CMK (cell line): ENCODE measurements at places on chromosomes 2 and 18.

- DNase-seq: no peak
These were observed 380 bp upstream of the FANCL start for GRCh38 chr2:58241546-58241864.

- no peak for DNase-seq
These were observed 5.1 kb downstream of the GPR75 start for GRCh38 chr2:53854678-53855077.

- no peak for DNase-seq
These were observed 92.2 kb upstream of the TGFA start for GRCh38 chr2:70645733-70646419.

- DNase-seq: no peak
These were observed 72.5 kb upstream of the NYAP2 start for GRCh38 chr2:225326969-225327368.

- DNase-seq: no peak
These were observed 126.9 kb downstream of the TDRD15 start for GRCh38 chr2:21250673-21251072.

DNA sequence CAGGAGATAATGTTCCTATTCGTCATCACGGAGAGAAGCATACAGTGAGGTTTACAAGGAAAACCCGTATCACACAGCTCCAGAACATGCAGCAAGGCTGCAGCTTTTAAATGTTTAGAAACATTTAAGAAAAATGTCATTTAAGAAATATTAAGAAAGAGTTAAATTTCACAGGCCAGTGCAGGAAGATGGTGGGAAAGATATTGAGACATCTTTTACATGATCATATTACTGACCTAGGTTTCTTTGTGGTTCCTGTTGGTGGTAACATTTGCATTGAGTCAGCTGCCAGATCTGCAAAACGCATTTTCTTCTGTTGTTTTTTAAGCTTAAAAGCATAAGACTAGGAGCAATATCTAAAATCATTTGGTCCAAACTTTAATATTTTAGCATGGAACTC lies 44.9 kb downstream of the CPO start:
- DNase-seq: no peak

DNA sequence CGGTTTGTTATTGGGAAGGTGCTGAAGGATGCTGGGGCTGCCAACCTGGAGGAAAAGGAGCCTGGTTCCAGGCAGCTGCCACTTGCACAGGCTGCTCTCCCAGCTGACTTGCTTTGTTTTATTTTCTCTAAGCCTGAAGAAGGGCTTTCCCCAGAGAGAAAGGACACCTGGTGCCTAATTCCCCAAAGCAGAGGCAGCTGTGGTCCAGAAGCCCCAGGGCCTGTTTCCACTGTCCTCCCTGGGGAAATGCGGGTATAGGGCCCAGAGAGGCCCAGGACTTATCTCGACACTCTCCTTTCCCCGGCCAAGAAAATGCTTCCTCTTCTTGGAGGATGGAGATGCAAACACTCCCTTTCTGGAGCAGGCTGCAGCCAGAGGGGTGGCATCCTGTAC lies 30.1 kb downstream of the INO80C start:
- no peak for DNase-seq

DNA sequence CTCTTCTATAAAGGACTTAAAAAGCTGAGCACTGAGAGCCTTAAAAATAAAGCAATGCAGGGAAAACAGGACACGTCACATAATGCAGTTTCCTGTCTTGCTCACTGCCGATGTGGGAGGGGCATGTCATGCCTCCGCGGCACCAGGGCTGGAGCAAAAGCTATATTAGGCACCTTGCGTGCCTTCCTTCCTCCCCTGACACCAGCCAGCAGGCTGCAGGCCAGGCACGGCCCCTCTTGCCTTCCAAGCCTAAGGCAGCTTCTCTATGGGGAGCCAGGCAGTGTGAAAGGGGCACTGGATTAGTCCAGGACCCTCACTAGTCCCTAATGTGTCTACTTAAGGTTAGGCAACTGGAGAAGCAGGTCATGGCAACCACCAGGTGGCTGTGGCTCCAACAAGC lies 26.3 kb downstream of the MRPL35 start:
- DNase-seq: no peak

DNA sequence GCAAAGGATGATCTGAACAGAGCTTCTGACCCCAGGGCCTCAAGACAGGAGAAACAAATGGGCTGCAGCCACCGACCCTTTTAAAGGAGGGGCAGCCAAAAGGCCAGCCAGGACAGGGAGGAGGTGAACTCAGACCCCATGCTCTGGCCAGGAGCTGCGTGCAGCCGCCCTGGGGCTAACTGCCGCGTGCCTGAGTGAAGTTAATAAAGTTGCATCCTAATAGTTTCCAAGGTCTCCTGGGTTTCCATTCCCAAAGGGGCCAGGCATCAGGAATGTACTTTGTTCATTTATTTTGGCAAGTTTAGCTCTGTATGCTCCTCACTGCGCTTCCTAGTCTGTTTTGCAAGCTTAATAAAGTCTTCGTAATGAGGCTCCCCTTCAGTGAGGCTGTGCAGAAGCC lies 60.7 kb downstream of the EN1 start:
- no peak for DNase-seq

- no peak for DNase-seq
These were observed 15.3 kb upstream of the ACOXL start for GRCh38 chr2:110716959-110717645.

- no peak for DNase-seq
These were observed 84.9 kb downstream of the DGKD start for GRCh38 chr2:233439191-233439590.

DNA sequence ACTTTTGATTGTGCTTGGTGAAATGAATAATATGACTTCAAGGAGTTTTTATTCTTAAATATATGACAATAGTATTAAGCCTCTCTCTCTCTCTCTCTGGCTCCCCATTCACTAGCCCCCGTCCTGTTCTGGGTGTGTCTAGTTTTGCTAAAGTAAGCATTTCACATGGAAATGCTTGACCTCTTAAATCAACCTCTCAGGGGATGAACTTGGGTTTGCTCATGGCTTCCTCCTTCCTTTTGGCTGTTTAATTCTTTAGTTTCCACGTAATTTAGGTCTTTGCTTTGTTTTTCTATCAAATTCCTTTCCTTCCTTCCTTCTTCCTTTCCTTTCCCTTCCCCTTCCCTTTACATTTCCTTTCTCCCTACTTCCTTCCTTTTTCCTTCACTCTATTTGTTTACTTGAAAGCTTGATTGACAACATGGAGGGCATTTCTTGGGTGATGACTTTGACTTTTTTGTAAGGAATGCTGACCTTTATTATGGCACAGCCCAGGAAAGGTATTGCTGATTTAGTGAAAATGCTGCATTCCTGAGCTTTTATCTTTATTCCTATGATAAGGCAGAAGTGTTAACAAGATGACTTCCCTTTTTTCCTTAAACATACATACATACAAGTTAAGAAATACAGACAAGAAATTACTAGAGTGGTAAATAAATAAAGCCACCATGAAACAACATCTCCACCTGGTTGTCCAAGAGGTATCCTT lies 3.6 kb downstream of the DPP4 start:
- no peak for DNase-seq

DNA sequence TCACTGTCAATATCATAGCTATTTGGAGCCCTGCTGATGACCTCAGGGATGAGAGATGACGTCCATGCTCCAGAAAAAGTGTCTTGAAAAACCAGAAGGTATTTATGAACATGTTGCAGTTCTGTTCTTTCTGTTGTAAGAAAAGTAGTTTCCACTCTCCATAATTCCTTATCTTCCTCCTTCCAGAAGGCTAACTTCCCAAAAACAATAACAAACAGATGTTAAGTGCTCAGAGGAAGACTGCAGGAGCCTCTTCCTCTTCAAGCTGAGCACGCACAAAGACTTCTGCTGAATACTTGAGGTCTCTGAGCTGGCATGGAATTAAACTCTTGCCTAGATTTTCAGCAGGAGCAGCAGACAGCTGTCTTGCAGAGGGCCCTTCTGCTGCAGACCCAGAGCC lies 434.5 kb upstream of the KLHL29 start:
- DNase-seq: no peak

DNA sequence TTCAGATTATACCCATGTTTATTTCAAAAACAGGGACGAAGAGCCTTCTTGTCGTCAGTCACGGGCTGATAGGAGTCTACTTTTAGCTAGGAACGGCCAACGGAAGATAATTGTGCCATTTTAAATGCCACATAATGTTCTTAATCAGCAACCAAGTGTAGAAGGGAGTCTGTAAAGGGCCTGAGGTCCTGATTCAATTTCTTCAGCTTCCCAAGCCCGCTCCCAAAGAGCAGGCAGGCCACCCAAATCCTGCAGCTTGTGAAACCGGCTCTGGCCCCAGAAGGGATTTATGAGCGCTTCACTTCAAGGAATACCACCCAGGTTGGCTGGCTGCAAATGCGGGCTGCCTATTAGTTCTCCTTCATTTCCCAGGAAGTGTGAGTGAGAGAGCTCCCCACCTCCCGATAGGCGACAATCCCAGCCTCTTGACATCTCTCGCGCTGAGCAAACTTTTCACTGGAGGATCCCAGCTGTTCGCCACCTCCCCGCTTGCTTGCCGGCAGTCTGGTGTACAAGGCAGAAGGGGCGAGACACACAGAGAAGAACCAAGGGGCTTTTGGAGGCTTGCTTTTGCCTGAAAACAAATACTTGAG lies 272.9 kb downstream of the CDH20 start:
- DNase-seq: no peak
